ENCODE measurements at places on chromosomes 3 and 15. TPM values are rescaled to one million over a fixed set of nuclear protein-coding genes. Genes with fewer than 3 reads are reported as not detected.

- no peak for DNase-seq
These were observed 612 bp downstream of the C3orf38 start for GRCh38 chr3:88150371-88150770.

GRCh38 chr3:72036899-72037298, 252.0 kb upstream of the PROK2 start:
- no peak for DNase-seq

- DNase-seq: no peak
These were observed 229.0 kb downstream of the ITPR1 start for GRCh38 chr3:4722103-4722502.

- DNase-seq: no peak
These were observed 367.6 kb upstream of the PLSCR5 start for GRCh38 chr3:146972726-146973125.

DNA sequence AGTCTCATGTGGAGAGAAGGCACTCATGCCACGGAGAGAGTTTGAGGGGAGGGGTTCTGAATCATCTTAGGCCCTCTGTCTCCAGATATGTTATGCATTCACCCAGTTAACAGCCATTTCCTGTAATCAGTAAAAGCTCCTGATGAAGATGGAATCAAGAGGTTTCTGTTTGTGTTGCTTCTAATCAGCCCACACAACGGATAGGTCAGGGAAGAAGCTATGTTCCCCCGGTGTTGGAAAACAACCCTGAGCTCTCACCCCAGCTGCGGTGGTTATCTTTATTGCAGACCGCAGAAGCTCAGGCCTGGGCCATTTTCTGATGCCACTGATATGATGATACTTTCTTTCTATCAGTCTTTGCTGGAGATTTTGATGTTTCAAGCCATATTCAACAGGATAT, 338.5 kb upstream of the ONECUT1 start:
- DNase-seq: no peak

GRCh38 chr3:18201315-18201714, 223.8 kb downstream of the SATB1 start:
- no peak for DNase-seq

- no peak for DNase-seq
These were observed 63.1 kb downstream of the EDEM1 start for GRCh38 chr3:5250467-5251195.

DNA sequence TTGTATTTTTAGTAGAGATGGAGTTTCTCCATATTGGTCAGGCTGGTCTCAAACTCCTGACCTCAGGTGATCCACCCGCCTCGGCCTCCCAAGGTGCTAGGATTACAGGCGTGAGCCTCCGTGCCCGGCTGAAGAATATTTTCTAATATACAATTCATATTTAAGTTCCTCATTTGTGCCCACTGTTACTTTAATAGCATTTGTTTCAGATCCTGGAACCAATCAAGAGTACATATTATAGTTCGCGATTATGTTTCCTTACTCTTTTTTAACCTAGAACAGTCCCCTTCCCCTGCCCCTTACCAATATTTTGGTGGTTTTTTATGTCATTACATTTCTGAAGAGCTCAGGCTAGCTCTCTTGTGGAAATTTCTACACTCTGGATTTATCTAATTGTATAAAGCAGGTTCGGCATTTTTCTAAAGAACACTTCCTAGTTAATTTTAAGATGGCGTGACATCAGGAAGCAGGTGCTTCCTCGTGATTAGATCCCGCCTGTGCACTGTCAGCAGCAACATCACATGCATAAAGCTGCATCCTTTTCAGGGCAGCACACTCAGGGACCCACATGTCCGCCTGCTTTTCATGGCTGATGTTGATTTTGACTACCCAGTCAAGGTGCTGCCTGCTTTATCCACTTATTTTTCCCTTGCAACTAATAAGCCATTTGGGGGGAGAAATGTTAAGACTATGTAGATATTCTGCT, 88.7 kb upstream of the EPHB3 start:
- no peak for DNase-seq

- no peak for DNase-seq
These were observed 23.1 kb downstream of the TRPM1 start for GRCh38 chr15:31078471-31078870.

- peak; percentile 54 for DNase-seq
These were observed 24.4 kb downstream of the NR2F2 start for GRCh38 chr15:96354731-96355567.

- no peak for DNase-seq
These were observed 180.6 kb downstream of the PTPRG start for GRCh38 chr3:61742006-61742405.

GRCh38 chr15:23483821-23484299, 36.8 kb upstream of the GOLGA6L2 start:
- no peak for DNase-seq

- DNase-seq: no peak
These were observed 129.5 kb downstream of the THRB start for GRCh38 chr3:24365168-24365567.

GRCh38 chr3:40741729-40742128, 217.0 kb downstream of the ZNF621 start:
- peak; percentile 16 for DNase-seq

- no peak for DNase-seq
These were observed 11.1 kb upstream of the EIF4A2 start for GRCh38 chr3:186772281-186772694.

DNA sequence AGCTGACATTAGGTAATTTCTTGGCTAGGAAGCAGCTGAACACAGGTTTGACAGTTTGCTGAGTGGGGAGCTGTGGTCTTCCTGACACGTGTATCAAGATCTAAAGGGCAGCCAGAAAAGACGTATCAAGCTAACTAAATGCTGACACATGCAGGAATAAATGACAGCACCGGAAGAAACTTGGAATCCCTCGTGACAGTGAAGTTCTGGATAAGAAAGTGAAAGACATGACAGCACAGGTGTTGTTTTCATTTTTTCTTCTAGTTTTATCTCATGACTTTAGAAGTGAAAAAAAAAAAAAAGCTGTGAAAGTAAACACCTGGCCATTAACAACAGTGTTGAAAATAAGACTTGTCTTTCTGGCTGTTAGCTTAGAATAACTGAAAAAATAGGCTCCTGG, 48.7 kb downstream of the FGF7 start:
- no peak for DNase-seq

- no peak for DNase-seq
These were observed 345.0 kb upstream of the NR2E3 start for GRCh38 chr15:71465131-71465955.

DNA sequence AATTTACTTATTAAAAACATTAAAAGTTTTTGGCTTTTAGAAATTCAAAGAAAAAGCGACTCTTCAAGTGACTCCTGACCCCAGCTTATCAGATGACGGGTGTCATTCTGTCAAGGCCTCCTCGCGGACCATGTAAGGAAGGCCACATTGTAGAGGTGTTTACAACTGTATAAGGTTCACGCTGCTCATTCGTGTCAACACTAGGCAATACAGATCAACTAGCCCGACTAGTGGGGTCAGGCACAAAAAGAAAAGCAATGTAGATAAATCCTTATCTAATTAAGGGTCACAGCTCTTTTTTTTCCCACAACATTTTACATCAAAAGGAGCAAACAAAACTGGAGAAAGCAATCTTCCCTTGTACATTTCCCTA, 207.5 kb upstream of the NR2F2 start:
- DNase-seq: no peak

DNA sequence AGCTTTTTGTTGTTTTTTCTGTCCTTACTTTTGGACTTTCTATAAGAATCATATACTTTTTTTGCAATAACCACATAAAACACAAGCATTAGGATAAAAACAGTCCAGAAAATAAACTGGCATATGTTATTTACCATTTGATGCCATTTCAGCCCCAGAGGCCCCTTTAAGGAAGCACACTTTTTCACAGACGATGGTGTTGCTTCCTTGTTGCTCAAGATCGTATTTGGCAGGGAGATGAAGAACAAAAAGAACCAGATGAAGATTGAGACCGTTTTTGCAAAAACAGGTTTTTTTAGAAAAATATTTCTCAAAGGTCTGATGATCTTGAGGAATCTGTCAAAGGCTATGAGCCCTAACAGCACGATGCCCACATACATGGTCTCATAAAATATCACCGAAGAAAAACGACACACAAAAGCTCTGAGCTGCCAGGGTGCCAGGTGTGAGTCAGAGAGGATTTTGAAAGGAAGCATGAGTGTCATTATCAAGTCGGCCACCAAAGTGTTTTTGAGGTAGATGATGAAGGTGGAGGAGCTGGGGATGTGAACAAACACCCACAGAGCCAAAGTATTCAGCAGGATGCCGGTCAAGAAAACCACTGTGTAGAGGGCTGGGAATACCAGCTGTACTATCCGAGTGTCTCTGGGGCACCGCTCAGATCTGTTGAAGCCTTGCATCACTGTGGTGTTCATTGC, 902 bp downstream of the P2RY13 start:
- DNase-seq: no peak

- no peak for DNase-seq
These were observed 261.5 kb upstream of the LRTM1 start for GRCh38 chr3:55189359-55189801.

DNA sequence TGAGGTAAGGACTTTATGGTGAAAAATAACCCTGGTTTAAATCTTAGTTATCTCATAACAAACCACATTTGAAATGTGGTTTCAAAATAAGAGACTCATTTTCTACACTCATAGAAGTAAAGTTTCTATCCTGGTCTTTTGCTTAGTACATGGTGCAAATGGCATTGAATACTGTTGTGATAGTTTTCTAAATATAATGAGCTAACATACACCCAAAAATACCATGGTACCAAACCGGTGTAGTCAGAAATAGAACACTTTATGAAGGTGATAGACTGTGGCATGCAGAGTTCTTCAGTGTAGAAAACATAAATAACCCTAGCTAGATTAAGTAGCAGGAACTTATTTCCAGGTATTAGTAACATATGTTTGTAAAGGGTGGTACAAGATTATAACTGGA, 629.4 kb downstream of the PLOD2 start:
- DNase-seq: no peak

DNA sequence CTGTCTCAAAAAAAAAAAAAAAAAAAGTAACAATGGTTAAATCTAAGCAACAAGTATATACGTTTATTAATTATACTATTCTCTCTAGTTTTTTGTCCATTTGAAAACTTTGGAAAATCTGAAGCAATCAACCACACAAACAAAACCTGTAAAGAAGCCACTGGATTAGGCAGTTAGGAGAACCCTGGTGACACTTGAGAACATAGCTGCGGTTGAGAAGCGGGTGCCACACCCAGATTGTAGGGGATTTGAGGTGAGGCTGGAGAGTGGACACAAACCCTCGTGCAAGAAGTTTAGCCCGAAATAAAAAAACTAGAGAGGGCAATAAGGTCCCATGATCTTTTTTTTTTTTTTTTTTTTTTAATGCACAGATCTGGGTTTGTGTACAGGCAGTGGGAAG, 25.9 kb upstream of the ZBTB38 start:
- DNase-seq: no peak

DNA sequence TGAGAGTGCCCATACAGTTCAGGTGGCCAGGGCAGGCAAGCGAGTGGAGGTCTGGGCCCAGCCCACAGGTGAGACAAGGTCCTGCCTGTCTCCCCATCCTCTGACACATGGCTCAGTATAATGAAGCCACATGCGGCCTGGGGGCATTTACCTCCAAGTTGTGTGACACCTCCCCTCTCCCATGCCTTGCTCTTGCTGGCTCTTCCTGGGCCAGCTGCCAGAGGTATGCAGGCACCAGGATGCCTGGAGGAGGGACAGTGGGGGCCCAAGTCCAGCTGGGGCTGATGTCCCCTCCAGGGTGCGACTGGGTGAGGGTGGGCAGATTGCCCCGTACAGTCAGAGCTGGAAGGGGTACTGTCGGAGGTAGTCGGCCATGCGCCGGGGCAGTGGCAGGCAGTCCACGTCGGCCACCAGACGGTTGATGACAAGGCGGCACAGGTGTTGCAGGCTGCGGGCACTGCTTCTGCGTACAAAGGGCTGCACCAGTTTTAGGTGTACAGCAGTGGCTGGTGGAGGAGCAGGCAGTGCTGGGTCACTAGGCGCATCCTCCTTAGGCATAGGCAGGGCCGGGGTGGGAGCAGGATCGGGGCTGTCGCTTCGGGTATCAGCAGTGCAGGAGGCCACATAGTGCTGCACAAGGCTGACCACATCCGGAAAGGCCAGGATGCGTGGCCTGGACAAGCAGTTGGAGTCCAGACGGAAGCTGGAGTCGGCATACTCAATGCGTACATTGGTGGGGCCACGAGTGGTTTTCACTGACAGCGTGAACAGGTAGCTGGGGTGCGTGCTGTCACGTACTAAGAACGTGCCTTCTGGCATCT, 4.1 kb downstream of the CISH start:
- no peak for DNase-seq

- DNase-seq: no peak
These were observed 6.3 kb downstream of the CMTM7 start for GRCh38 chr3:32397941-32398340.

DNA sequence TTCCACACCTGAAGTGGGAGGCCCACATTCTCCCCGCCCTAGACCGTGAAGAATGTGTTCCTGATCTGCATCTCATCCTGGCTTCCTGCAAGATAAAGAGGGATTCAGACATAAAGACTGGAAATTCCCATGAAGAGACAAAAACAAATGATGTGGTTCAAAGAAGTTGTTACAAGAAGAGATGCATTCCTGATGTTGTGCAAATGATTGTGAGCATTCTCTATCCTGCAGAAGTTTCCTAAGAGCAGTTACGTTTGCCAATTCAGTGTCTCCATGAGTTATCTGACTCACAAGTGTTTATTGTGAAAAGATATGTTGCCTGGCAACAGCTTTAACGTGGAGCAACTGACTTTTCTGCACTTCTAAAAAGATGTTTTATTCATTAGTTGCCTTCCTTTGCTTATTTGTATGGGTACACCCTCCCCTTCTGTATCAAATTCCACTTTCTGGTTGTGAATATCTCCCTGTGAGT, 107.8 kb downstream of the ZIC4 start:
- no peak for DNase-seq

GRCh38 chr15:57751177-57751800, 44.8 kb downstream of the POLR2M start:
- DNase-seq: no peak

GRCh38 chr3:52204337-52205073, 6.5 kb downstream of the ALAS1 start:
- DNase-seq: no peak

The SNTN gene
- 0.14 TPM for polyA plus RNA-seq

The KIF15 gene
- 22.0 TPM for polyA plus RNA-seq

The ATP13A4 gene
- polyA plus RNA-seq: 1.4 TPM

The ZIC4 gene
- 0.05 TPM for polyA plus RNA-seq

The OIP5 gene
- 10.4 TPM for polyA plus RNA-seq

The P2RY1 gene
- polyA plus RNA-seq: 3.4 TPM

The VEPH1 gene
- polyA plus RNA-seq: 48.9 TPM

The ACP3 gene
- 62.6 TPM for polyA plus RNA-seq

The CELF6 gene
- 5.2 TPM for polyA plus RNA-seq

The MBD4 gene
- polyA plus RNA-seq: 52.3 TPM

The ATP8B4 gene
- 3.9 TPM for polyA plus RNA-seq

The OR5K1 gene
- polyA plus RNA-seq: not detected

The GALNT15 gene
- 2.0 TPM for polyA plus RNA-seq

The GOLGA6L7 gene
- polyA plus RNA-seq: not detected

The CNTN3 gene
- 9.1 TPM for polyA plus RNA-seq

The SGO1 gene
- polyA plus RNA-seq: 9.2 TPM

The TBCCD1 gene
- polyA plus RNA-seq: 19.7 TPM

The GOLGA6L26 gene
- not detected for polyA plus RNA-seq

Measured in right renal pelvis (tissue), 4 donors.